ENCODE measurements at places on chromosomes 5 and 9.

DNA sequence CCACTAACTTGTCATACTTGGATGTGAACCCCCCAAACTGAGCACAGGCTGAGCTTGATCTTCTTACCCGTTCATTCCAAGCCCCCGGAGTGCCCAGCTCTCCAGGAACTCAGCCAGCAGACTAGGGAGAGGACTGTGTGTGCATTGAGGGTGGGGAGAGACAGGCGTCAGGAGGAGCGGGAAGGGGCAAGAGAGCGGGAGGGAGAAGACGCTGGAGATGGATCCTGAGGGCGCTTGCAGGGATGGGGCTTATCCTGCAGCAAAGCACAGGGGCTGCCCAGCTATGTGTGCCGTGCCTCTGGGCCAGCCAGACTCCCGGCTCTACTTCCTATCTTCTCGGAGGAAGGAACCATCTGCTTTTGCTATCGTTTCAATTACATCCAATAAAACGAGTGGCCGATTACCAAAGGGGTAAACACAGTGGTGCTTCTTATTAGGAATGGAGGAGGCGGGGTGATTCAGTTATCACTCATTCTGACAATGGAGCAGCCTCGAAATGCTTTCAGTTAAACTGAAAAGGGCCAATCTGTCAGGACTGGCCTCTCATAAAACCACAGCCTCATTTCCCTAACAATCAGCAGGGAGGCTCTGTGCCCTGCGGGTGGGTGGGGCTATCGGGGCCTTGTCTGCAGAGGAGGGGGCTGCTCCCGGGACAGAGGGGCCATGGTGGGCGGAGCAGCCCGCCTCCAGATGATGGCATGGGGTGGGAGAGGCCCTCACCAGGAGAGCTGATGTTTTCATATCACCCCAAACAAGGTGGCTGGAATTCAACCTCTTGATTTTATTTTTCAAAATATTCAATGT is 168.2 kb downstream of the DAB2IP start:
- no peak for DNase-seq

DNA sequence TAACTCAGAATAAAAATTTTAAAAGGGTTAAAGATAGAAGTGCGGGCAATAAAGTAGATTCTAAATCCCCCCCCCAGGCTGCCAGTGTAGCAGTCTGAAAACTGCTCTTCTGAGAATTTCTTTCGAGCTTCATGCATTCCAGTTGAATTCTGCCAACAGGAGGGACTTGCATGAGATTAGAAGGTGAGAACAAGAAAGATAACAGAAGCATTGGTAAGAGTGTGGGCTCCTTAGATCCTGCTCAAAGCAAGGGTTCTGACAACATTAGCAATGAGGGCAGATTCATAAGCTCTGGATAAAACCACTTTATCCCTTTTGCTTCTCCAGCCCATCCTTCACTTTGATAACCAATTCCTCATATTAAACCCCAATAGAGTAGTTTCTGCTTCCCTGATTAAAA is 235.9 kb upstream of the CDH6 start:
- DNase-seq, result no peak

DNA sequence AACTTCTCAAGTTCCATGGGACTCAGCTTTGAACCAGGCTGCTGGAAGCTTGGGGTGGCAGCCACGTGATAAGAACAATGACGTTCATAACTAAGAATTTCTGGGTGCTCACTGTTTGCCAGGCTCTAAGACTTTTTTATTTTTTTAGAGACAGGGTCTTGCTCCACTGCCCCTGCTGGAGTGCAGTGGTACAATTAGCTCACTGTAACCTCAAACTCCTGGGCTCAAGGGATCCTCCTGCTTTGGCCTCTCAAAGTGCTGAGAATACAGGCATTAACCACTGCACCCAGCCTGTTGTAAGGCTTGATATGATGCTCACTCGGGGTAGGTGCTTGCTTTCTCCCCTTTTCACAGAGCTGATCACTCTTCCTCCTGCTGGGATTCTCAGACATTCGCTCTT is 38.7 kb downstream of the PTPN3 start:
- no peak for DNase-seq

DNA sequence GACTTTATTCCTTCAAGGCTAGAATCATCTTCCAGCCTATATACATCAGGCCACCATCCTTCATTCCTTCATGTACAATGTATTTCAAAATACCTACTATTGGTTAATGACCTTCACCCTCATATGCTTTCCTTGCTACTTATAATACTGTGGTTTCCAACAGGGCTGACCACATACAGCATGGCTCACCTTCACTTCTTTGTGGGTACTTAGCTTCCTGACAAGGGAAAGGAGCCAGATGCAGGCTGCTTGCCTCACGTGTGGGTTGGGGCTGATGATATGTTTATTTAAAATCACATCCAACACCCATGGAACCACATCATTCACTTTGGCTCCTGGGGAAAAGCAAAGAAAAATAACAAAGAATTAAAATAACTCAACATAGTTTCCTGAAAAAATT is 63.9 kb upstream of the OR2K2 start:
- no peak for DNase-seq

DNA sequence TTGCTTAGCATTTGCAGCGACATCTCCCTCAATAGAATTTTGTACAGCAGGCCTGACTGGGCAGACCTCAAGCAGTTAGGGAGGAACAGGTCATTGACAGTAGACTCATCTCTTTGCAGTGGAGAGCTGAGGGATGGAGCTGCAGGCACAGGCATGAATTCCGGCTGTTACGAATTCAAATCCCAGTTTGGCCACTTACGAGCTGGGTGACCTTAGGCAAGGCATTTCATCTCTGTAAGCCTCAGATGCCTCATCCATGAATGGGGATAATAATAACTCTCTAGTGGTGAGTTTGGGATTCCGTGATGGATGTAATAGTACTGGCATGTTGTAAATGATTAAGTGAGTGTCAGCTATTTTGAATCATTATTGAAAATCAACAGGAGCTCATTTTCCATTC is 195.3 kb downstream of the SEMA6A start:
- DNase-seq, result no peak

- DNase-seq, result peak; percentile 91
Measured at GRCh38 chr5:52997424-52997823, 8.3 kb downstream of the ITGA2 start.

DNA sequence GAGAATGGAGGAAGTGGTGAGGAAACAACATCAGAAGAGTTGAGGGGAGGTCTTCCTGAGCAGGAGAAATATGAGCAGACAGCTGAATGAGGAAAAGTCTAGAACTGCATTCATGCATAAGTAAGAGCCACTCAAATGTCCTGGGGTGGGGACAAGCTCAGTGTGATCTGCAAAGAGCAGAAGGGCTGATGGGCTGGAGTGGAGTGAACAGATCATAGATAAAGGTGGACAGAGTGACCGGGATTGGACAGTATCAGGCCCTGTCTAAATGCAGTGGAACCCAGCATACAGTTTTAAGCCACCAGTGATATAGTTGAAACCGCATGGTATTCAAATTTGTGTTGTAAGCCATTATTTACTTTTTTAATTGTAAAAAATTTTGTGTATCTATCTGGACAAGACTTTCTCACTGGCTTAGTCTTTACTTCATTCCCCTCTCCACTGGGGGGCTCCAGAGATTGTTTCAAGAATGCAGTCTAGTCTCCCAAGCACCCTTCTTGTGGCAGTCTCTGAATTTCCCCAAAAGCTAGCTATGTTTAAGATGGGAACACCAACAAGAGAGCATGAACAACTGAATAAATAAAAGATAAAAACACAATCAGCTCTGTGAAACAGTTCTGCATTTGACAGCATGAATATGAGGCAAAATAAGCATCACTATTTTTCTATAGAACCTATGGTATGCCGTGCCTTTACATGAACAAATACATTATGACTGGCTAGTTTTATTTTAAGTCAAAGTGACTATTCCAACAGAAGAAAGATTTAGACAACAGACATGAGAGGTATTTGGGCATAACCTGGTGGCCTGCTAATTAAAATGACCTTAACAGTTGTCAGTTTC is 10.7 kb upstream of the STK32A start:
- peak; percentile 59 for DNase-seq

GRCh38 chr9:126536131-126536530 is 77.6 kb upstream of the LMX1B start:
- DNase-seq, result no peak

GRCh38 chr5:124634741-124635323 is 111.6 kb downstream of the ZNF608 start:
- DNase-seq, result no peak

GRCh38 chr5:160604484-160604883 is 182.8 kb downstream of the PTTG1 start:
- no peak for DNase-seq

- no peak for DNase-seq
Measured at GRCh38 chr5:178668579-178668978, 41.7 kb upstream of the CLK4 start.

GRCh38 chr9:121651008-121651294 is 483 bp upstream of the DAB2IP start:
- DNase-seq, result no peak

DNA sequence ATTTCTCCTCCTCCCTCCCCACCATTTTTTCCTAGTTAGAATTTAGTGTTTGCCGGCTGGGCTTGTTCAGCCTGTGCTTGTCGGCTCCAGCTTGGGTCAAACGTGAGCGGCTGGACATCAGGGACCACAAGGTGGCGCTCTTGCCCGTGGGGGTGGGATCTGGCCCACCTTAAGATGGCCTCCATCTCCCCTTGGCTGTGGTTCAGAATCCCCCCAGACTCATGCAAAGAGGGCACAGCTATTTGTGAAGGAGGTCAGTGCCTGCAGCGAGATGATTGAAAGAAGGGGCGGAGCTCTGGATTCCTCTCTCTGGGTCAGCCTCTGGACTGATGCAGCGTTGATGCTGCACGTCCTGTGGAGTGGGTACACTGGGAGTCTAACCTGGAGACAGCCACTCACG is 283.3 kb upstream of the TUT7 start:
- DNase-seq, result peak; percentile 41

- no peak for DNase-seq
Measured at GRCh38 chr9:15468145-15468544, 42.6 kb downstream of the PSIP1 start.

DNA sequence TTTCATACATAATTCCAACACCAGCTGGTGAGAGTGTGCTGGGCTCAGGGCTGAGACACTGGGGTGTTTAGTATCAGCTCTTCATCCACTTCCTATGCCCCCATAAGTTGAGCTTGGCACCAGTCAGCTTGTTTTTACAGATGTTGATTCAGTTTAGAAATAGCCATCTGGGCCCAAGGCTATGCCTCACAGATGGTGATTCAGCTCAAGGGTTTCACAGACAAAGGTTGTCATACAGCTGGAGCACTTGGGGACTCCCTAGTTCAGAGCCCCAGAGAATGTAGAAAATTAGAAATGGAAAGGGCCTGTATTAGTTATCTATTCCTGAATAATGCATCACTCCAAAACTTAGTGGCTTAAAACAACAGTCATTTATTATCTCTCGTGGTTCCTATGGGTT is 10.3 kb upstream of the CRHBP start:
- no peak for DNase-seq
